ENCODE measurements at places on chromosomes 3 and 15.

DNA sequence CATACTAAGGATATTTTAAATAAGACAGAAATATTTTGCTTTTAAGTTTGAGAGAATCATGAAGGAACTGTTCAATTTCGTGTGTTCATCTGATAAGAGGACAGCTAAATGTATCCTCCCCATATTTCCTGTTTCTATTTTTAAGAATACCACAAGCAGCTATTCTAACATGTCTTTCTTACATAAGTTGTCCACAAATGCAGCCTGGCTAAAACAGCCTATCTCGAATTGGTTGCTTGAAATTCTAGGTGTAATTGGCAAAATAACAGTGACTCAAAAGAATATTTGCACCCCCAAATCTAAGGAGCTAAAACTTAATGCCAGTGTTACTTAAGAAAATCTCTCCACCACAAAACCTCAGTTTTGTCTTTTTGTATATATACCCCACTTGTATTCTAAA, 35.0 kb downstream of the BTLA start:
- no peak for DNase-seq

GRCh38 chr3:170536712-170537111, 49.2 kb downstream of the SLC7A14 start:
- peak; percentile 47 for DNase-seq

DNA sequence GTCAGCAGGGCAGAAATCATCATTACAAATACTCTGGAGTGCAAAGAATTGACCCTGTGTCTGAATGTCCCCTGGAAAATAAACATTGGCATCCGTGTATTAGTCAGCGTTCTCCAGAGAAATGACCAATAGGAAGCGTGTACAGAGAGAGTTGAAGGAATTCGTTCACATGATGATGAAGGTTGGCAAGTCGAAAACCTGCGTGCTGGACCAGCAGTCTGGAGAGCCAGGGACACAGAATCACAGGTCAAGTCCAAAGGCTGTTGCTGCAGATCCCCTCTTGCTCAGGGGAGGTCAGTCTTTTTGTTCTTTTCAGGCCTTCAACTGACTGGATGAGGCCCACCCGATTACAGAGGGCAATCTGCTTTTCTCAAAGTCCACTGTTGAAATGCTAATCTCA, 16.6 kb downstream of the GP9 start:
- no peak for DNase-seq

DNA sequence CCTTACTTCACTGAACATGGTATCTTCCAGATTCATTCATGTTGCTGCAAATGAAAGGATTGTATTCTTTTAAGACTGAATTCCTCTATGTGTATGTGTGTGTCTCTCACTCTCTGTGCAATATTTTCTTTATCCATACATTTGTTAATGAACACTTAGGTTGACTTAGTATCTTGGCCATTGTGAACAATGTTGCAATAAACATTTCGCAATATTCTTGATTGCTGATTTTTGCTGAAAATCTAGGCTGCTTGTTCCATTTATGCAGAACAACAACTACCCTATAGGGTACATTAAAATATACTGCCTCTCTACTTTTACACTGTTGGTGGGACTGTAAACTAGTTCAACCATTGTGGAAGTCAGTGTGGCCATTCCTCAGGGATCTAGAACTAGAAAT, 732.4 kb downstream of the CADM2 start:
- DNase-seq, result no peak

DNA sequence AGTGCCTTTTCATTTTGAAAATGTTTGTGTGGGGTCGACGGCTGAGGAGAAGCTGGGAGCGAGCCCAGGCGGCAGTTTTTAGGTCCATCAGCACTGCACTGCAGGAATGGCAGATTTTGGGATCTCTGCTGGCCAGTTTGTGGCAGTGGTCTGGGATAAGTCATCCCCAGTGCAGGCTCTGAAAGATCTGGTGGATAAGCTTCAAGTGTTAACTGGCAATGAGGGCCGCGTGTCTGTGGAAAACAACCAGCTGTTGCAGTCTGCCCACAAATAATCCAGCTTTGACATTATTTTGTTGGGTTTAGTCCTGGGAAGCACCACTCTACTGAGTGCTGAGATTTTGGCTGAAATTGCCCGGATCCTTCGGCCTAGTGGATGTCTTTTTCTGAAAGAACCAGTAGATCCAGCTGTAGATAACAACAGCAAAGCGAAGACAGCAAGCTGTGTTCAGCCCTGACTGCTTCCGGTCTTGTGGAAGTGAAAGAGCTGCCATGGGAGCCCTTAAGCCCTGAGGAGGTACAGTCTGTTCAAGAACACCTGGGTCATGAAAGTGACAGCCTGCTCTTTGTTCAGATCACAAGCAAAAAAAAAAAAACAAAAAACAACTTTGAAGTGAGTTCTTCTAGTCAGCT, 13.1 kb upstream of the ANP32A start:
- DNase-seq, result no peak

GRCh38 chr3:42691816-42692666, 6.7 kb downstream of the KLHL40 start:
- DNase-seq, result no peak

GRCh38 chr15:60626669-60627068, 147.7 kb upstream of the ICE2 start:
- no peak for DNase-seq

DNA sequence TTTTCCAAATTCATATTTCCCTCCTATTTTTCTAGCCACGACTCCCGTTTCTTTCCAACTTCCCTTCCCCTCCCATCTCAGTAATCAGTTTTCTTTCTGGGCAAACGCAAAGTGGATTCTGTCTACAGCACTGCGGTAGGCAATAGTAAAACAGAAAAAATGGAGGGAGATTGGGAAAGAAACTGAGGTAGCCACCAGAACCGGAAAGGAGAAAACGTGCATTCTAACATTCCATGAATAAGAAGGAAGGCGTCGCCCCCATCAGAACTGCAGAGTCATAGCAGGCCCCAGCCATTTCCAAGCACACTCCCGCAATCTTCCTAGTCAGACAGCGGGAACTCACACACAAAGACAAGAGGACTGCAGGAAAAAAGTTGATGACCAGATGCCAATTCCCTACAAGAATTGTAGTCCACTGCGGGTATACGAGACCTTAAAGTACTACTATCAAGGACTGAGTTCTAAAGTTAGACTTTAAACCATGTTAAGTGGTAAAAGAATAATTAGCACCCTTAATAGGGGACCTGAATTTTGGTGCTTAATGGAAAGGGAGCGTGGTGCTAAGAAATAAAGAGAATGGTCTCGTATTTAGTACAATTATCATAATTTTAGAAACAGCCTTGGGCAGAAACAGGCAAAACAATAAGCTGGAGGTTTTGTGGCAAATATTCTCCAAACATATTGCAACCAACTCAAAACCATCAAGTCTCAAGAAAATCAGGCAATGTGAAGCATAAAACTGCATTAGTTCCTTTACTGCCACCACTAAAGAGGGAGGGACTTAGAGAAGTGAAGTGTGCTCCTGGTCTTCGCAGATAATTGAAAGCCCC, 1.4 kb downstream of the PFN2 start:
- DNase-seq, result no peak

DNA sequence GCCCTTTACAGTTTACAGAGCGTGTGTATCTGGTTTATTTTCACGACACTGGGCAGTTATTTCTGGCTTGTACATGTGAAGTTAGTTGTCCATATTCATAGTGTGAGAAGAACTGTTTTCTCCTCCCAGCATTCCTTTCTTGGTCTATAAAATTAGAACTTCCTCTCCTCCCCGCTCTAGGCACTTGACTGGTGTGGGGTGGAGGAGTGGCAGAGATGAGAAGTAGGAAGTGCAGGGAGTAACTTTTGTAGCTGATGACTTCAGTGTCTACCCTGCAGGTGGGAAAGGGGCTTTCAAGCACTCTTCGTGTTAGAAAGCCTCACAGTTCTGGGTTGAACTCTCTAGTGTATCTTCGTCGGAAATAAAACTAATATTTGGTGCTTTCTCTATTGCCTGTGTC, 13.4 kb downstream of the APOD start:
- no peak for DNase-seq

- DNase-seq, result no peak
Observed at GRCh38 chr15:83053151-83053550, 13.9 kb downstream of the BTBD1 start.

DNA sequence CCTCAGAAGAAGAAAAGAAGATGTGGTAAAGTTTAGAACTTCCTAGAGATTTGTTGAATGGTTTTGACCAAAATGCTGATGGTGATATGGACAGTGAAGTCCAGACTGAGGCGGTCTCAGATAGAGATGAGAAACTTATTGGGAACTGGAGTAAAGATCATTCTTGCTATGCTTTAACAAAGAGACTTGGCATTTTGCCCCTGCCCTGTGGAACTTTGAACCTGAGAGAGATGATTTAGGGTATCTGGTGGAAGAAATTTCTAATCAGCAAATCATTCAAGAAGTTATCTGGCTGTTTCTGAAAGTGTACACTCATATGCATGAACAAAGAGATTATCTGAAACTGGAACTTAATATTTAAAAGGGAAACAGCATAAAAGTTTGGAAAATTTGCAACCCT, 505.2 kb downstream of the NSUN3 start:
- DNase-seq, result no peak

DNA sequence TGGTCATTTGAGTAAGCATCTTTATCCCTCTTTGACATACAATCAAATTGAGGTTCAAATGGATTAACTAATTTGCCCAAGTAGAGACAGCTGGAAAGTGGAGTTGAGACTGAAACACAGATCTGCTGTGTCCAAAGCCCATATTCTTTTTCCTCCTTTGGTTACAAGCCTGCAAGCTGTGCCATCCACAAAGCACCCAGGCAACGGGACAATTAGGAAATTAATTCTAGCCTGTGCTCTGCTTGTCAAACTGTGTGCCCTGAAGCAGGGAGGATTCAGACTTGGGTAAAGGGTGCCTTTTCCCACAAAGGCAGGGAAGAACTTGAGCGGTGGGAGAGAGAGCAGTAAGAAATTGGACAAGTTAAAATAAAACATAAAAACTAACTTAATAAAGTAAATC, 127.9 kb downstream of the DTWD1 start:
- no peak for DNase-seq

GRCh38 chr3:50924638-50925037, 249.9 kb downstream of the DOCK3 start:
- DNase-seq, result no peak

DNA sequence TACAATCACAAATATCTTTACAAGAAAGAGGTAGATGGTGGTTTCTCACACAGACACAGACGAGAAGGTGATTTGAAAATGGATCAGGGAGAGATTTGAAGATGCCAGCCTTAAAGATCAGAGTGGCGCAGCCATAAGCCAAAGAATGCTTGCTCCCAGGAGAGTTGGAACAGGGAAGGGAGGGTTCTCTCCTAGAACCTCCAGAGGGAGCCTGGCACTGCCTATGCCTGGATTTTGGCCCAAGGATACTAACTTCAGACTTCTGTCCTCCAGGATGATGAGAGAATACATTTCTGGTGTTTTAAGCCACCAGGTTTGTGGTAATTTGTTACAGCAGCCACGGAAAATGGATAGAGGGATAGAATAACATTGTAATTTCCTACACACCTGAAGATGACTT, 279.1 kb downstream of the FAM43A start:
- no peak for DNase-seq

- no peak for DNase-seq
Observed at GRCh38 chr3:134594331-134594741, 56.5 kb downstream of the KY start.

GRCh38 chr15:77075528-77075927, 4.6 kb upstream of the TSPAN3 start:
- no peak for DNase-seq

- no peak for DNase-seq
Observed at GRCh38 chr3:114619771-114620170, 325.9 kb downstream of the TIGIT start.

DNA sequence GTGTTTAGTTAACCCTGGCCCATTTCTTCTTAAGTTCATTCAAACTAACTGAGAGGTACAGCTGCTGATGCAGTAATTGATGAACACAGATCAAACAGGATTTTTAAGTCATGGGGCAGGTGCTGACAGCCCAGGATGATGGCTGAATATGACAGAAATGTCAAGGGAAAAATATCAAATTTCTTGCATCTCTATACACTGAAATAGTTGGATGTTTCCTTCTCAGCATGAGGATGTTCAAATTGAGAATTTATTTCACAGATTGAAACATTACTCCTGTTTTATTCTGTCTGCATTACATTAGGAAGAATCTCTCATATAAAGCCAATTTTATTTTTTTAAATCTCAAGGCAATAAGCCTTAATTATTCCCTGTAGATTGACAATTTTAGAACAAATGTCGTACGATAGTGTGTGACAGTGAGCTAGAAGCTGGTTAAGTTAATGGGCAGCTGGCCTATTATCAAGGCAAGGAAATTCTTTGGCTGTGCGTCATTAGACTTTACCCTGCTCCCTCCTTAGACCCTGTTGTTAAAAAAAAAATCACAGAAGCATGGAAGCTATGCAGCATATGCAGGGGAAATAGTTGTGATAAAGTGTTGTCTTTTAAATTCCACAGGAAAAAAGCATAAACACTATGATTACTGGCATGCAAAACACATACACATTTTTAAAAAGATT, 183.8 kb upstream of the KCNMB2 start:
- no peak for DNase-seq

- no peak for DNase-seq
Observed at GRCh38 chr3:50982540-50983325, 308.0 kb downstream of the DOCK3 start.

GRCh38 chr3:47413751-47414150, 32.9 kb downstream of the PTPN23 start:
- DNase-seq, result no peak

DNA sequence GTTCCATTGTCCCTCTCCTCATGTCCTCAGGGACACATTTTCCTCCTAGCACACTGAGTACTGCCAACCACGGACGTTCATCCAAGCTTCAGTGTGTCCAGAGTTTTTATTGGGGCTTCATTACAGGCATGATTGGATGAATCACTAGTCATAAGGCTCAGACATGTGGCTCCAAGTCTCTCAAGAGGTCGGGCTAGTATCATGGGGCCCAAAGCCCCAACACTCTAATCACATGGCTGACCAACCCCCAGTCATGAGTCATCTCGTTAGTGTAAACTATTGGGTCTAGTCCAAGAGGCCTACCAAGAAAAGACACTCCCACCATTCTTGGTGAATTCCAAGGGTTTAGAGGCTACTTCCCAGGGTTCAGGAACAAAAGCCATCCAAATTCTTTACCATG, 4.4 kb downstream of the TERC start:
- DNase-seq, result no peak

DNA sequence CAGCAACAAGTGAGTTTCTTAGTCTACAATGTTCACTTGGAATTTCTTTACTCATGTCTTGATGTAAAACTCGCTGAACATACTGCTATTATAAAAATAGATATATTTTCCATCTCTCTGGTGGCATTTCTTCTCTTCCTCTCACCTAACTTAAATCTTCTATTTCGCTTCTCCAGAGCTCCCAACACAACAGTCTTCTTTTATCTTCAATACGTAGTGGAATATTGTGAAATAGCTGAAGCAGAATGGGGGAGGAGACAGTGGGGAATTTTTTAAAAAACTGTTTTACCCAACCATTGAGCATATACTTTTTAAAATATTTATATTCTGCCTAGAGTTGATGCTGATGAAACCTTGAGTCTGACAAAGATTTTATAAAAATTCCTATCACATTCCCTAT, 548.5 kb downstream of the RBMS3 start:
- DNase-seq, result no peak

All from NCI-H2029 (cell line).